ENCODE measurements at places on chromosomes 6 and 20. TPM values are rescaled to one million over a fixed set of nuclear protein-coding genes. Genes with fewer than 3 reads are reported as not detected.

TSPYL4 gene
- total RNA-seq = 25.8 TPM

FUT9 gene
- total RNA-seq = 0.20 TPM

FILIP1 gene
- 2.0 TPM for total RNA-seq

EEF1A2 gene
- 37.6 TPM for total RNA-seq

DDX43 gene
- total RNA-seq = not detected

ULBP1 gene
- total RNA-seq = 8.8 TPM

TMX4 gene
- 17.3 TPM for total RNA-seq

CCN5 gene
- not detected for total RNA-seq
